ENCODE measurements at places on chromosomes 12 and 14.

DNA sequence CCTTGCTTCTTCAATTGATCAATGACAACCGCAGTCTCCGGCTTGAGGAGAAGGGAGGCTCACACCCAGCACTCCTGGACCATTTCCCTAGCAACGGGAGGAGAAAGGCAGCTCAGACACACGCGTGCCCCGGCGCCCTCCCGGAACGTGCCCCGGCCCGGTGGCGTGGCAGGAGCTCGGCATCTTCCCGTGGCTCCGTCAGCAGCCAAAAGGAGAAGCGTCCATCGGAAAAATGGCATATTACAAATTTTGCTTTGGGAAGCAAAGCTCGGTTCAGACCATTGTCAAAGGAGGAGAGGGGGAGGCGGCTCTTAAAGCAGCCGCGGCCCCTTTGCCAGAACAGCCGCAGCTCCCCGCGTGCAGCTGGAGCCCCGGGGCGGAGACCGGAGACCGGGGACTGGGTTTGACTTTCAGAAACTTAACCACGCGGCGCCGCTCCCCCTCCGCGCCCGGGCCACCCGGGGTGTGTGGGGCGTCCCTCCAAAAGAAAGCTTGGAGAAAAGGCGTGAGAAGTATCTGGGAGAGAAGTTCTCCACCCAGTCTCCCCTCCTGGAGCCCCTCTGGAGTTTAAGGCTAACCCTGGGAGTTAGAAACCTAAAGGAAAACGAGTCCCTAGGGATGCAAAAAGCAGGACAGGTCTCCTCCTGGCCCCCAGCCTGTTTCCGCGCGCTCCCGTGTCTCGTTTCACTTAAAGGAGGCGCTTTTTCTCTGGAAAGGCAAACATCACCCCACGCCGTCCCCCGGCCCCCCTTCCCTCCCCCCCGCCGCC is 545 bp downstream of the PPFIA2 start:
- DNase-seq, result peak; percentile 23

GRCh38 chr12:109760930-109761921 is 47.6 kb downstream of the FAM222A start:
- no peak for DNase-seq

DNA sequence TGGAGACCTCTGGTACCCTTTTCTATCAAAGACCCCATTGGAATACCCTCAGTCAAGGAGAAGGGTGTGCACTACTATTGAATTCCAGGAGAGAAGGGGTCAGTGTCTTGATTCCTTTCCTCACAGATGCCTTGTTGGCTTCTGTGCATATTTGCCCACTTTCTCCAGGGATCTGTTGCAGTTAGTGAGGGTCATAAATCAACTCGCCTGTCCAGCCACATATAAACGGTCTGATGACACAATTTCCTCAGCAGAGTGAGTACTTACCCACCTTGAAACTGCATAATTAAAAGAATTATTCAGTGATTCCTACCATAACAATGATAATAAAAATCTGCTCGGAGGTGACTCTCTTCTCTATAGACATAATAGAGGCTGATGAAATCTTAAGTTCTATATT is 13.9 kb upstream of the DCD start:
- no peak for DNase-seq

GRCh38 chr14:75579338-75579864 is 981 bp downstream of the FLVCR2 start:
- no peak for DNase-seq

DNA sequence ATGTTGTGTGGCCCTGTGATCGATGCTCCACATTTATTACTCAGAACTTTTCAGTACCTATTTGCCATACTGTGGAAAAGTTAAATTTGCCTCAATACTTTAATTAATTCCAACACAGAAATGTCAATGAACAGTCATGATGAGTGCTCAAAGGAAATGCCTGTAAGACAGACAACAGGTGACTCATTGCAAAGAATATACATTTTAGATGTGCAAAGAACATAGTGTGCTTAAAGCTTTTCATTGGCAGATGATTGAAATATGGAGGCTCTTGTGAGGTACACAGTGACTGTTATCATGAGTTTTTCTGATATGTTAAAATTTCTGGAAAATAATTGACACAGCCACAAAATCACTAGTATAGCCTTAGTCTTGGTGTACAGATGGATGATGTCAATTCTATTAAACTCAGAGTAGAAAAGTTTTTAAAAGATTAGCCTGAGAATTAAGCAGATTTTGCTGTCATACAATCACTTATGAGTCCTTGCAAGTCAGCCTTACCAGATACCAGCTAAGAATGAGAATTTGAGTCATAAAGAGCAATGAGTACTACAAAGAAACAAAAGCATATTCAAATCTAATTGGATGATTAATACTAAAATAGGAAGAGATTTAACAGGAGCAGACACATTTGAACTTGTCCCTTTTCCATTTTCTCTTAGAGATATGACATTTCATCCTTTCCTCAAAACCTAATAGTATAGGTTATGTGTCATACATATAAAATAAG is 544.1 kb downstream of the KCNH5 start:
- DNase-seq, result no peak

DNA sequence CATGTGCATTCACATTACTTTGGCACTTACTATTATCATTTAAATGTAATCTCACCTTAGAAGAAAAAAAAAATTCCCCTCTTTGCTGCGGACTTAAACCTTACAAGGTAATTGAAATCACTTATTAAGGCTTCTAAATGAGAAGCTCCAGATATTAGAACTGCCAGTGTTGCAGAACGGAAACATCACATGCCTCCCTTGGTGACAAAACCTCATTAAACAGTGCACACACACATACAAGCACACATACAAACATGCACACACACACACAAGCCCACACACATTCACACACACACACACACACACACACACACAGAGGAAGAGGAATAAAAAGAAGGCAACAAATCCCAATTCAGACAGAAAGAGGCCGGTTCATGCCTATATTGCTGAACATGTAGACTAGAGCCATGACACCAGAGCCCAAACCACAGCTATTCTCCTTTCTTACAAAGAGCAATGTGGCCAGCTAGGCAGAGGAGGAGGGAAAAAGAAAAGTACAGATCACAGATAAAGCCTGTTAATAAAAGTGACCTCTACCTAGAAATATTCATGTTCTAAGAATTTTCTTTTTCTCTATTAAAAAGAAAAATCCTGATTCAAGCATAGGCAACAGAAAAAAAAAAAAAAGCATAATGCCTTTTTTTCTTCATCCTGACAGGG is 405.2 kb upstream of the FLRT2 start:
- DNase-seq, result no peak

DNA sequence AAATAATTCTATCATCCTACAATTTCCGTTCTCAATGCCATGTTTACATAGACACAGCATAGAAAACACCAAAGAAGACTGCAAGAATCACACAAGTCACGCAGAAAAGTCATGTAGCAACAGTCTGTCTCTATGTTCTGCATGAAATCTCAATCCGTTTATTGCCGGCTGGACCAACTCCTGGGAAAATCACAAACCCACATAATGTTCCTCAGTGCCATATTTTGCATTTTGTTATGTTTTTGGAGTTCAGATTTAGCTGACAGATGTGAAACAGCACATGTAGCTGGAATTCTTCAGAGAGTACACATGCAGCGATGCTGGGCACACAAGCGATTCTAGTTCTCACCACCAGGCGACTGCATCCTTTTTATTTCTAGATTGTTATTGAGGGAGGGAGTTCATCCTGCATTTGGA is 193.1 kb downstream of the APAF1 start:
- no peak for DNase-seq

- DNase-seq, result no peak
Observed at GRCh38 chr12:42086031-42086430, 58.6 kb downstream of the GXYLT1 start.

DNA sequence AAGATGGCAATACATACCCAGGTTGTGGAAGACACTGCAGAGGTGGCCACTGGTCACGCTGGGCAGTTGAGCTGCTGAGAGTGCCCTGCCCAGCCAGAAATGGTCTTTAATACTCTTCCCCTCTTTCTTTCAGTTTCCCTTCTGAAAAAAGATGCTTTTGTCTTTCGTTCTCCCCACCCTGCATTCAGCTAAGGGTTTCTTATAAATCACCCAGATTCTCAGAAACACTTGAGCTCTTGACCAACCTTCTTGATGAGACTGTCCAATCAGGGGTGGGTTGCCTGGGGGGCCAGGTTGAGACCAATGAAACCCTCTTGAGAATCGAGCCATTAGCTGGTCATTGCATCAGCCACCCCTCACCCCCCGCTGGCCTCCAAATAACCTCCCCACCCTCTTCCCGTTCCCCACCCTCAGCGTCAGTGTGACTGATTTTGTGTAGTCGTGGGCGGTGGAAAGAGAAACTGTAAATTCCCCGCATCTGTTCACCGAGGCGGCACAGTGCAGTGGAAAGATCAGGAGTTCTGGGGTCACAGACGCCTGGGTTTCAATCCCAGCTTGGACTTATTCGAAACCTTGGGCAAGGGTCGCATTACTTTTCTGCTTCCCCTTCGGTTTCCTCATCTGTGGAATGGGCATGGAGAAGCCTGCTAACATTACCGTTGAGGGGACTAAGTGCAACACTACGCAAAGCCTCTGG is 52.3 kb downstream of the SLC25A47 start:
- DNase-seq, result peak; percentile 93

- DNase-seq, result no peak
Observed at GRCh38 chr12:16437281-16437816, 89.9 kb downstream of the MGST1 start.

All from activated CD4-positive, alpha-beta T cell treated with anti-CD3 and anti-CD28 coated beads, Interleukin-2, Interleukin-6, amounts not matched to agents 100 ng/mL and 50 ng/mL, durations not matched to agents 16 hours and 8 hours (primary cell).